Transverse colon (tissue), 4 donors: ENCODE measurements at places on chromosomes 2 and 18. TPM values are rescaled to one million over a fixed set of nuclear protein-coding genes. Genes with fewer than 3 reads are reported as not detected.
A peak's percentile ranks its signal among the peaks of the same experiment; 100 is the strongest.

- DNase-seq: peak; percentile 72
These were observed 24.9 kb upstream of the RAB10 start for GRCh38 chr2:26008851-26009566.

The LDLRAD4 gene
- 35.9 TPM for total RNA-seq

The ZBTB7C gene
- total RNA-seq: 38.4 TPM

DNA sequence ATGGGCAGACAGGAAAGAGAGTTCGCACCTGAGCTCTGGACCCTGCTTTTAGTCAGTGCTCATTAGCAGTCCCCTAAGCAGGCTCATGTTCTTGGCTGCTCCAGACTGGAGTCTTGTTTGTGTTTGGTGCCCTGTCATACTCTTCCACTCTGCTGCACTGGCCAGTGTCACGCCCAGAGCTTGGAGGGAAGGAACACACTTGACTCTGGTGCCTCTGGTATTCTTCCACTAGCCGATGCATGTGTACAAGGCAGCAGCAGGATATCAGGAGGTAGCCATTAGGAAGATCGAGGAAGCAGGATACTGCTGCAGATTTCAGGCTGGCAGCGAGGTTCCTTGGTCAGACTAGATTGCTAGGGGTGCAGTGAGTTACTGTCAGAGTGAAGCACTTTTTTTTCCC, 81.4 kb upstream of the B3GNT2 start:
- DNase-seq: no peak

- DNase-seq: peak; percentile 32
These were observed 2.7 kb downstream of the ZEB2 start for GRCh38 chr2:144516981-144517865.

DNA sequence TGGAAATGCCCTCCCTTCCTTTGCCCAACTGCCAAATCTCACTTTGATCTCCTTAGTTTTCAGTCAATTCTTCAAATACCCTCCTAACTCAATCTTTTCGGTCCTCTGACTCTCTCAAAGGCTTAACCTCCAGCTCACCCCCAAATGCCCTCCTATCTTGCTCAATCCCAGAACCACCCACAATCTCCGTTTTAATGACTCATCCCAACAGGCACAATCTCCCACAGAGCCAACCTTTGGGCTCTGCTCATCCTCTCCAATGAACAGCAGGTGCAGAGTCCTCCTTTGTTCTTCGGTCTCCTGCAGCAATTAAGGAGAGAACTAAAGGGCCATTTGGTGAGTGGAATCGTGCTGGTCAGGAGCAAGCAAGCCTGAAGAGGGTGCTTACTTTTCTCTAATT, 366.1 kb upstream of the CRIM1 start:
- no peak for DNase-seq

DNA sequence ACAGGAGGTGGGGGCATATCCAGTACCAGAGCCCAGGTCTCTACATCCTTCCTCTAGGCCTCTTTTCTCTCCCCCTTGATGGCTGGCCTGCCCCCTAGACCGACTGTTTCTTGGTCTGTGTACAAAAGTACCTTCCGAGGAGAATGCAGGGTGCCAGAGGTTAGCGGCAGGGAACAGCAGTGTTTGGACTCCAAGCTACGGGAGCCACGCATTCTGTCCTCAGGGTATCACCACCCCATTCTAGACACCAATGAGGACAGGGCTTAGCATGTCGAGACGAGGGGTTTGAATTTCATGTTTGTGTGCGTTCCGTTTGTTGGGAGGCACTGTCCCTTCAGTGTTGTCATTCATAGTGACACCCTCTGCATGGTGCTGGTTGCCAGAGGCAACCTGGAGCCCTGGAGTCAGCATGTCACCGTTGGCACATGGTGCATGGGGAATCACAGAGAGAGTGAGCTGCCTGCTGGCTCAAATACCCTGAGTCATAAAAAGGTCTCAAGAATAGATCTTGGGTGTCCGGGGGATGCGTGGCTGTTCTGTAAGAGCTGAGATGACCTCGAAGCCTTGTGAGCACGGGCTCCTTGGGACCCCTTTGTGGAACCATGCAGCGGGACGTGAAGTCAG, 57.2 kb upstream of the LDLRAD4 start:
- DNase-seq: no peak

The CIB4 gene
- not detected for total RNA-seq

DNA sequence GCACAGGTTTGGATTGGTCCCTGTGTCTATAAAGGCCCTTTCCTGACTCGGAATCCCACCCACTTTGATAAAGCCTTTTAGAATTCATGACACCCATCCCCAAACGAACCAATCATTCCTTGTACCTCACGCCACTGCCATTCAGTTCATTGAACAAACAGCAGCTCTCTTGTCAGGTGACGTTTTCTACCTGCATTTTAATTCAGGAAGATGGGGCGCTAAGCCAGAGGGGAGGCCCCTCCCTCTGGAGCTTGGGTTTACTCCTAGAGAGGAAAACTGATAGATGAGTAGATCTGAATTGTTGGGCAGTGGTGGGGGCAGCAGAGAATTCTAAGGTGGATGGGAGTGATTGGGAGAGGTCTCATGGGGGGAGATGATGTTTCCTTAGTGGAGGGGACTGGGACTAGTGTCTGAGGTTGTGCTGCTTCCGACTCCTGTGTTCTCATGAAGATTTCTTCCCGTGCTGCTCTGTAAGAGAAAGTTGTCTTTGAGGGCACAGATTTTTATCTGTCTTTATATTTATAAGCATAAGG, 9.6 kb downstream of the RRM2 start:
- no peak for DNase-seq

GRCh38 chr2:36711741-36712314, 15.3 kb downstream of the VIT start:
- DNase-seq: no peak

DNA sequence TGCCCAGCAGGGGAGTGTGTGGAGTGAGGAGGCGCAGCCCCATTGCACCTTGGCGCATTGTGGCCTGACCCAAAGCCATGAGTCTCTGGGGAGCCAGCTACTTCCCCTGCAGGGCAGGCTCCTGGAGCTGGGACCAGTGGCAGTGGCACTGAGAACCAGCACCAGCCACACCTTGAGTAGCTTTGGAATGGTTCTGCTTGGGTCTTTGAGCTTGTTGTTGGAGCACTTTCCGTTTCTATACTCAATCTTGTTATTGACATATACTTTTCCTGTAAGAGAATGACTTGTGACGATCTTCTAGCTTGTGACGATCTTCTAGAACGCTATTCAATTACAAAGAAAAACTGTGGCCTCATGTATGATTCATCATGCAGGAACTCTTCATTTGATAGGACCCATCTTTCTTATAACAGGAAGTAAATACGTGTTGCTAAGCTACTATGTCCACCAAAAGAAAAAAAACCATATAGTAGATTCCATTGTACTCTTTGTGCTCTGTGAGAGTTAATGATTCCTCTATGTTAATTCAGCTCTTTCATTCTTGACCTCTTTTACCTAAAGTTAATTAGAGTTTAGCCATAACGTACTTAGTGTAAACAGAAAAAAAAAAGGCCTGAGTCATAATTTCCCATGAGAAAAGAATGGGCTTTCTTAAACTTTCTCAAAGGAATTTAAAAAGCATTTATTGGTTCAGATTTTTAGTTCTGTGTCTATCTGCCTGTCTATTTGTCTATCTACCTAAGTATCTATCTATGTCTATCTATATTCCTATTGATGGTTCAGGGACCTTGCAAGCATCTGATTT, 113.1 kb downstream of the GATA6 start:
- DNase-seq: no peak

- peak; percentile 58 for DNase-seq
These were observed 38.9 kb downstream of the INO80C start for GRCh38 chr18:35458677-35459441.
